Keratinocyte (primary cell): ENCODE measurements at places on chromosomes 5 and 9. TPM values are rescaled to one million over a fixed set of nuclear protein-coding genes. Genes with fewer than 3 reads are reported as not detected.
A peak's percentile ranks its signal among the peaks of the same experiment; 100 is the strongest.

DNA sequence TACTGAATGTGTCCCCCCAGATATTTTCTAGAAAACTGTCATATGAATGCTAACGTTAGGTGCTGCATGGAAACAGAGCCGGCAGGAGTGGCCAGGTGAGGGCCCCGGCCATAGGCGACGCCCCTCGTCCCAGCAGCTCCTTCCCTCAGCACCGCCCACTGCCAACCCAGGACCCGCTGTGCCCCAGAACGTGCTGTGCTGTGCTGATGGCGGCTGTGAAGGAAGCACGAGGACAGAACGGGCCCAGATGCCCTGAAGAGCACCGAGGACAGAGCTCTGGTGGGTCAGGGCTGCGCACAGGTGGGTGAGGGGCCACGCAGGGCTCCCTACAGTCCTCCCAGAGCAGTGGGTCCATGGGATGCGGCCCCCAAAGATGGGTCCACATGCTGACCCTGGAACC, 30.3 kb downstream of the LPCAT1 start:
- DNase-seq = no peak
- no peak overlapping the region for H3K27ac ChIP-seq
- no peak overlapping the region for H3K4me3 ChIP-seq
- H3K4me1 ChIP-seq = no peaks in the 10 kb centered on the region
- no peaks in the 10 kb centered on the region for H3K27me3 ChIP-seq
- H3K36me3 ChIP-seq = peaks cover 27% of the 10 kb centered on the region

The C7 gene
- not detected in 3 replicates for polyA plus RNA-seq

- H3K4me3 ChIP-seq = no peak overlapping the region
- no peak for DNase-seq
- H3K36me3 ChIP-seq = no peaks in the 10 kb centered on the region
- no peak overlapping the region for H3K27ac ChIP-seq
These were observed 480.0 kb downstream of the TMEM38B start for GRCh38 chr9:106174346-106174745.

The AQP7 gene
- not detected in 3 replicates for polyA plus RNA-seq

- H3K4me1 ChIP-seq = no peaks in the 10 kb centered on the region
- H3K36me3 ChIP-seq = no peaks in the 10 kb centered on the region
- DNase-seq = no peak
- no peak overlapping the region for H3K4me3 ChIP-seq
These were observed 559.2 kb downstream of the TUSC1 start for GRCh38 chr9:25119041-25119440.

DNA sequence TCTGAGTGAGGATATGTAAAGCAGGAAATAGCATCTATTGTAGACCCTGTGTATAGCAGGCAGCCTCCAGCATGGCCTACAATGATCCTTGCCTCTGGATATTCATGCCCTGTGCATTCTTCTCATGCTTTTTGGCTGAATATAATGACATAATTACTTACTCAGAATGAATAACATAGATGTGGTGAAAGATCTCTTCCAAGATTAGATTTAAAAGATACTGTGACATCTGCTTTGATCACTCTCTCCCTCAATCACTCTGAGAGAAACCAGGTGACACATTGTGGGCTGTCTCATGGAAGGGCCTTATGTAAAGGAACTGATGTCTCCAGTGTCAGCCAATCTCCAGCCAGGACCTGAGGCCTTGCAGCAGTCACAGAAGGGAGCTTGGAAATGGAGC, 376.7 kb downstream of the DNAH5 start:
- H3K4me3 ChIP-seq = no peak overlapping the region
- H3K36me3 ChIP-seq = no peaks in the 10 kb centered on the region
- H3K27ac ChIP-seq = peak overlapping the region; percentile 78
- H3K27me3 ChIP-seq = no peaks in the 10 kb centered on the region
- DNase-seq = peak; percentile 87

DNA sequence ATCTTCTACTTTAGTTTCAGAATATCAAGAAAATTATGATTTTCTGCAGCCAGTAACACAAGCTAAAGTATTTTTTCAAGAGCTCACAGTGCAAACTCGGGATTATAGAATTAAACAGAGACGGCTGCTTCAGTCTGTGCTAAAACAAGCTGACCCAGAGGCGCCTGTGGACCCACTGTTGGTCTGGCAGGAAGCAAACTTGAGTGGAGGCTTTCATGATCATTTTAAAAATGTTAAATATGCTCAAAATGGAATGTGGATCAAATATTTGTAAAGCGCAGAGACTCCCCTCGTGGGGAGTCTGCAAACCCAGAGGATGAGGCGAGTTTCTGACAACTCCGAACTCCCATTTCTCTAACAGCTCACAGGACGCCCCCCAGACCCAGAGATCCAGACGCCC, 13.0 kb downstream of the ROR2 start:
- H3K4me1 ChIP-seq = no peaks in the 10 kb centered on the region
- H3K36me3 ChIP-seq = no peaks in the 10 kb centered on the region
- no peaks in the 10 kb centered on the region for H3K27me3 ChIP-seq
- H3K4me3 ChIP-seq = no peak overlapping the region

GRCh38 chr5:129096382-129096991, 1.9 kb downstream of the ISOC1 start:
- H3K27me3 ChIP-seq = no peaks in the 10 kb centered on the region
- peaks cover 31% of the 10 kb centered on the region for H3K4me1 ChIP-seq
- no peak for DNase-seq
- no peak overlapping the region for H3K27ac ChIP-seq
- H3K4me3 ChIP-seq = no peak overlapping the region

- peak overlapping the region; percentile 2 for H3K27ac ChIP-seq
- no peak overlapping the region for H3K4me3 ChIP-seq
- H3K36me3 ChIP-seq = peaks cover 8% of the 10 kb centered on the region
- H3K27me3 ChIP-seq = no peaks in the 10 kb centered on the region
These were observed 61.6 kb upstream of the RPL26L1 start for GRCh38 chr5:172897481-172898217.

The BARX1 gene
- polyA plus RNA-seq = not detected in 3 replicates

The CD14 gene
- polyA plus RNA-seq = 0.06 to 0.19 TPM (median 0.18 TPM) in 3 replicates

DNA sequence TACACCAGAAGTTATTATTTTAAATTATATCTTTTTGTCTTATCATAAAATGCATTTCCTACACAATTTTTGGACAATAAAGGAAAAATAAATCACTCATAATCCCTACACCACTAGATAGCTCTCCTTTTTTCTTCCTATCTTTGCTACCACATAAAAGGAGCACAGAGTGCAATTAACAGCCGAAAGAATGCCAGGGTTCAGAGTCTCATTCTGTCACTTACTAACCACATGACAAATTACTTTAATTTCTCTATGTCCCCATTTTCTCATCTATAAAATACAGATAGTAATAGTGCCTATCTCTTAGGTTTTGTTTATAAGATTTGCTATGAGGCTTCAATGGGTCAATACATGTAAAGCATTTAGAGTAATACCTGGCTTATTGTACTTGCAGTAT, 158.7 kb upstream of the GRIN3A start:
- no peaks in the 10 kb centered on the region for H3K27me3 ChIP-seq
- H3K27ac ChIP-seq = no peak overlapping the region
- no peak for DNase-seq
- no peak overlapping the region for H3K4me3 ChIP-seq

- H3K27me3 ChIP-seq = peaks cover 11% of the 10 kb centered on the region
- no peaks in the 10 kb centered on the region for H3K36me3 ChIP-seq
- no peak overlapping the region for H3K27ac ChIP-seq
- peaks cover 18% of the 10 kb centered on the region for H3K4me1 ChIP-seq
- peak overlapping the region; percentile 63 for H3K4me3 ChIP-seq
These were observed 777 bp downstream of the GPSM1 start for GRCh38 chr9:136328011-136328621.

DNA sequence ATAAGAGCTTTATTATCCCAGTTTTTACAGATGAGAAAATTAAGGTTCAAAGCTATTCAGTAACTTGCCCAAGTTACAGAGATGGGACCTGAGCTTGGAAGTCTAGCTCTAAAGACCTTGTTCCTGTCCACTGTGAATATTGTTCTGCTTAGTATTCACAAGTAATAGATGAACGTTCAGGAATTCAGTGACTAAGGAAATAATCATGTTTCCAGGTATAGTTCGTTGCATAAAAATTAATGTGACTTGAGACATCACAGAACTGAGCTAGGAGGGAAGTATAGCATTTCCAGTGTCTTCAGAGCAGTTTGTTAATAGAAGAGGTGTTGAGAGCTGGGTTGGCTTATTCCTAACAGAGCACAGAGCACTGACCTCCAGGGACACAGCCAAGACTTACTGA, 136.1 kb downstream of the FGF1 start:
- H3K27ac ChIP-seq = no peak overlapping the region
- peak; percentile 15 for DNase-seq
- peaks cover 33% of the 10 kb centered on the region for H3K4me1 ChIP-seq
- H3K36me3 ChIP-seq = no peaks in the 10 kb centered on the region
- H3K4me3 ChIP-seq = no peak overlapping the region

DNA sequence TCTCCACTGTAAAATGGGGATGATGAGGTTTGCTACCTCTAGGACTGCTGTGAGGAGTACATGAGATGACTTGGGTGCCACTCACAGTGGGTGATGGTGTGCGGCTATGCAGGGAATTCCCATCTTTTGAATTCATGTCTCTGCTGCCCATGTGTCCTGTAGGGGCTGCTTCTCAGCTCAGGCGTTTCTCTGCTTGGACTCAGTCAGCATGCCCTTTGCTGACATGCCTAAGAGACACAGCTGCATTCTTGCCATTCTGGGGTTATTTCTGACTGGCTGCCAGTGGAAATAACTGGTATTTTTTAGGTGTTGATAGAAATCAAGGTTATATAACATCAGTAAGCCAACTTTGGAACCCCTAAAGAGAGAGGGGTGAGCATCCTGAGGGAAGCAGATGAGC, 24.3 kb upstream of the XPA start:
- H3K4me3 ChIP-seq = no peak overlapping the region
- no peak for DNase-seq
- no peak overlapping the region for H3K27ac ChIP-seq
- H3K27me3 ChIP-seq = no peaks in the 10 kb centered on the region
- H3K4me1 ChIP-seq = no peaks in the 10 kb centered on the region

GRCh38 chr5:88518131-88519016, 249.7 kb upstream of the TMEM161B start:
- no peak overlapping the region for H3K27ac ChIP-seq
- no peaks in the 10 kb centered on the region for H3K36me3 ChIP-seq
- H3K4me1 ChIP-seq = no peaks in the 10 kb centered on the region
- H3K27me3 ChIP-seq = no peaks in the 10 kb centered on the region
- DNase-seq = no peak

- no peaks in the 10 kb centered on the region for H3K36me3 ChIP-seq
- DNase-seq = no peak
- no peak overlapping the region for H3K27ac ChIP-seq
- no peak overlapping the region for H3K4me3 ChIP-seq
- peaks cover 11% of the 10 kb centered on the region for H3K27me3 ChIP-seq
These were observed 220.9 kb downstream of the PAX5 start for GRCh38 chr9:36813154-36813553.

- no peaks in the 10 kb centered on the region for H3K36me3 ChIP-seq
- peaks cover 10% of the 10 kb centered on the region for H3K4me1 ChIP-seq
- H3K27ac ChIP-seq = no peak overlapping the region
- no peak overlapping the region for H3K4me3 ChIP-seq
- no peaks in the 10 kb centered on the region for H3K27me3 ChIP-seq
- no peak for DNase-seq
These were observed 44.4 kb upstream of the ANKRD55 start for GRCh38 chr5:56277573-56277972.

DNA sequence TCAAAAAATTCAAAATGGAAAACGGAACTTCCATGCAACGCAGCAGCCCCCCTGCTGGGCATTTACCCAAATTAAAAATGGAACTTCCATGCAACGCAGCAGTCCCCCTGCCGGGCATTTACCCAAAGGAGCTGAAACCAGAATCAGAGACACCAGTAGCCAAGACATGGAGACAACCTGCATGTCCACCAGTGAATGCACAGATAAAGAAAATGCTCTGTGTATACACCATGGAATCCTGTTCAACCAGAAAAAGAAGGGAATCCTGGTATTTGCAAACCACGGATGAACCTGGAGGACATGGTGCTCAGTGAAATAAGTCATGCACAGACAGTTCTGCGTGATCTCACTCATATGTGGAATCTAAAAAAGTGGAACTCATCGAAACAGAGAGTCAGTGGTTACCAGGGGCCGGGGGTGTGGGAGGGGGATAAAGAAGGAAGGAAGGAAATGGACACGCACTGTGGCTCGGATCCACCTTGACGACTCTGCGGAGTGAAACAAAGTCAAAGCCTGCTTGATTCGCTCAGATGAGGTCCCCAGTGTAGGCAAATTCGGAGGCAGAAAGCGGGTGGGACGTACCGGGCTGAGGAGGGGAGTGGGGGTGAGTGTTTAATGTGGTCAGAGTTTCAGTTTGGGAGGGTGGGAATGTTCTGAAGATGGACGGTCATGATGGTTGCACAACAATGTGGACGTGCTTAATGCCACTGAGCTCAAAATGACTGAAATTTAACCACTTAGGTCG, 40.2 kb upstream of the EXOC3 start:
- H3K27ac ChIP-seq = no peak overlapping the region
- H3K36me3 ChIP-seq = no peaks in the 10 kb centered on the region
- H3K27me3 ChIP-seq = peaks cover 16% of the 10 kb centered on the region
- DNase-seq = no peak
- H3K4me1 ChIP-seq = peaks cover 14% of the 10 kb centered on the region
- H3K4me3 ChIP-seq = no peak overlapping the region

The PCDHGA6 gene
- polyA plus RNA-seq = 0.16 to 0.36 TPM (median 0.28 TPM) in 3 replicates

DNA sequence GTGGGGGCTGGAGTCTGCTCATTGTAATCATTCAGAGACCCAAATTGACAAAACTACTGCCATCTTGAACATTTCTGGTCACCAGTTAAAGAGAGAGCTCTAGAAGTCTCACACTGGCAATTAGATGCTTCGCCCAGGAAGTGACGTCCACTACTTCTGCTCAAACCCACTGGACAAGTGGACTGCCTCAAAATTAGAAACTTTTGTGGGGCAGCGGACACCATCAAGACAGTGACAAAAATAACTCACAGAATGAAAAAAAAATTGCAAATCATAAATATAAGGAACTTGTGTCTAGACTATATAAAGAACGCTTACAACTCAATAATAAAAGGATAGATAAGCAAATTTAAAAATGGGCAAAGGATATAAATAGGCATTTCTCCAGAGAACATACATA, 9.8 kb upstream of the SLC46A2 start:
- H3K36me3 ChIP-seq = no peaks in the 10 kb centered on the region
- H3K4me3 ChIP-seq = no peak overlapping the region
- no peak for DNase-seq
- H3K27me3 ChIP-seq = no peaks in the 10 kb centered on the region

- H3K4me3 ChIP-seq = no peak overlapping the region
- no peaks in the 10 kb centered on the region for H3K27me3 ChIP-seq
- H3K27ac ChIP-seq = peak overlapping the region; percentile 25
- peaks cover 23% of the 10 kb centered on the region for H3K4me1 ChIP-seq
- H3K36me3 ChIP-seq = no peaks in the 10 kb centered on the region
These were observed 122.3 kb upstream of the RAI14 start for GRCh38 chr5:34533582-34534522.

DNA sequence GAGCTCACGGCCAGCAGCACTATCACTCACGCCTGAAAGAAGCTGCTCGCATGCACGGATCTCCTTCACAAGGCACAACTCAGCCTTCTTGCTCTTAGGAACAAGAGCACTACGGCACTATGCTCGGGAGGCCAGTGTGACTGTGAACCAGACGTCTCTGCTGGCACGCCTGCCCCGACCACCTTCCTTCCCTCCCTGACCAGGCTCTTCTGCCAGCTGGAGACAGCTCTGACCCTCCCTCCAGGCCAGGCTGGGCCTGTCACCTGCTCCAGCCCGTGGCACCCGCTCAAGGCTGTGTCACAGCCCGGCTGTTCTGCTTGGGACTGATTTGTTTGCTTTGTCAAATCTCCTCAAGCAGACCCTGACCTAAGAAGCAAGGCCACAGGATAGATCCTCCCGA, 7.0 kb downstream of the TBC1D9B start:
- no peak for DNase-seq
- H3K4me3 ChIP-seq = no peak overlapping the region
- H3K4me1 ChIP-seq = no peaks in the 10 kb centered on the region
- no peaks in the 10 kb centered on the region for H3K27me3 ChIP-seq

The DND1 gene
- polyA plus RNA-seq = 0.22 to 0.48 TPM (median 0.23 TPM) in 3 replicates
